Left renal pelvis (tissue), 4 donors: ENCODE measurements at places on chromosomes 12 and 14. TPM values are rescaled to one million over a fixed set of nuclear protein-coding genes. Genes with fewer than 3 reads are reported as not detected.

Gene GPRC5D
- 0.49 TPM for polyA plus RNA-seq

Gene SVOP
- polyA plus RNA-seq: 0.19 TPM

Gene RND1
- 2.5 TPM for polyA plus RNA-seq

Gene LMNTD1
- polyA plus RNA-seq: not detected

Gene PRH2
- polyA plus RNA-seq: 0.29 TPM

Gene TAS2R9
- not detected for polyA plus RNA-seq

DNA sequence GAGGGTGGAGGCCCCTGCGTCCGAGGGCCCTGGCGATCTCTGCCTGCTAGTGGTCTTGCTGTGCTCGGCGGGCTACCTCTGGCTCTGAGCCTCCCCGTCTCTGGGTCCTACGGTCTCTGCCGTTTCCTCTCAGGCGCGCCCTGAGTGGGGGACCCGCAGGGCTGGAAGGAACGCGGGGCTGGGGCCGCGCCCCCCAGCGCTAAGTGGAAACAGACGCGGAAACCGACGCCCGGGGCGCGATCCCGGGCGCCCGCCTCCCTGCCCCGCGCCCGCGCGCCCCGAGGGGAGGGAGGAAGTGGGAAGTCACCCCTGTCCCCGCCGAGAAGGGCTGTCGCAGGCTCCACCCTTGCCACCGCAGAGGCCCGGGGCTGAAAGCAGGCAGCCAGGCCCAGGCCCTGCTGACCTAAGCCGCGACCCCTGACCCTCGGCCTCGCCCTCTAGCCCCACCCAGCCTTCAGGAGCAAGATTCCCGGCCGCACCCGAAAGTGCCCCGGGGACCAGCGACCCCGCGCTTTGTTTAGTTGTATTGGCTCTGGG, 831 bp downstream of the CRIP1 start:
- no peak for DNase-seq

DNA sequence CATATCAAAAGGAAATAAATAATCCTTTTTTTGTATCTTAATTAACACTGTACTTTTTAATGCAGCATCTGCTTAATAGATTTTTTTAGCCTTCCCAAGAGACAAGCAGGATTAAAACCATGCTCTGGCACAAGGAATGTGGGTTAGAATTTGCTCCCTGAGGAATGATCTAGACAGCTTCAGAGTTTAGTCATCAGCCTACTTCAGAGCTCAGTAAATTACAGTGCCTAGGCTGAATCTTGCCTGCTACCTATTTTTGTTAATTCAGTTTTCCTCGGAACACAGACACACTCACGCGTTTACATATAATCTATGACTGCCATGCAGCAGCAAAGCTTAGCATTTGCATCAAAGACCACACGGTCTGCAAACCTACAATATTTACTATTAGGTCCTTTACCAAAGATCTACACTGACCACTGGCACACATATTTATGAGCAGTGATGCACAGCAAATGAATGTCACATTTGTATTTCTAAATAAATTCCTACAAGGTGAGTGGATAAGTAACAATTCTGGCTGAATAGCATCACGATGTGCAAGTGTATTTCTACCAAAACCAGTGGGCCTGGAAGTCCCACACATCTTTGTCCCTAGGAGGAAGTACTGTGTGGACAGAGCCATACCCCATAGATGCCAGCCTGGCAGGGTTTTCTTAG, 309.8 kb upstream of the TMEM132C start:
- no peak for DNase-seq

DNA sequence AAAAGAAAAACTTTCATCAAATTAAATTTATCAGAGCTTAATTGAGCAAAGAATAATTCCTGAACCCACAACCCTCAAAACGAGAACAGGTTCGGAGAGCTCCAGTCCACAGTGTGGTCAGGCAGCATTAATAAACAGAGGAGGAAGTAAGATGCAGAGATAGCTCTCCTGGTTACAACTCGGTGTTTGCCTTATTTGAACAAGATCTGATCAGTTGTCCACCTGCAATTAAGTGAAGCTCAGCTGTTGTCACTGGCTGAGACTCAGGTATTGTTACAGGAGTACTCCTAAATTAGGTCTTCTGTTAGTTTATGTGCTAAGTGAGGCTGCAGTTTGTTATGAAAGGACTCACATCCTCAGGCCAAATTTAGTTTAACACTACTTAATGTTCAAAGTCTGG, 451.4 kb upstream of the PDE3A start:
- DNase-seq: no peak

DNA sequence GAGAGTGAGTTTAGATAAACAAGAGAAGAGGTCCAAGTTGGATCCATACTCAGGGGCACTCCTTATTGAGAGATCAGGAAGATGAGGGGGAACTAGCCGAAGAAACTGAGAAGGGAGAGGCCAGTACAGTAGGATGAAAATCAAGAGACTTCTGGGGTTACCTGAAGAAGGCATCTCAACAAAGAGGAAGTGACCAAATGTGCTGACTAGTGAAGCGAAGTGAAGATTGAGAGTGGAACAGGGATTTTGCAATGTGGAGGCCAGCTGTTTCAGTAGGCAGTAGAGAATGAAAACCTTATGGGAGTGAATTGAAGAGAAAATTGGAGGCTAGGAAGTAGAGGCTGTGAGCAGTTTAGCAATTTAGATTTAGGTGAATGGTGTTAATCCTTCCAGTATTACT, 153.0 kb downstream of the SYNE2 start:
- DNase-seq: no peak

GRCh38 chr12:120748242-120748641, 22.6 kb downstream of the ACADS start:
- no peak for DNase-seq

DNA sequence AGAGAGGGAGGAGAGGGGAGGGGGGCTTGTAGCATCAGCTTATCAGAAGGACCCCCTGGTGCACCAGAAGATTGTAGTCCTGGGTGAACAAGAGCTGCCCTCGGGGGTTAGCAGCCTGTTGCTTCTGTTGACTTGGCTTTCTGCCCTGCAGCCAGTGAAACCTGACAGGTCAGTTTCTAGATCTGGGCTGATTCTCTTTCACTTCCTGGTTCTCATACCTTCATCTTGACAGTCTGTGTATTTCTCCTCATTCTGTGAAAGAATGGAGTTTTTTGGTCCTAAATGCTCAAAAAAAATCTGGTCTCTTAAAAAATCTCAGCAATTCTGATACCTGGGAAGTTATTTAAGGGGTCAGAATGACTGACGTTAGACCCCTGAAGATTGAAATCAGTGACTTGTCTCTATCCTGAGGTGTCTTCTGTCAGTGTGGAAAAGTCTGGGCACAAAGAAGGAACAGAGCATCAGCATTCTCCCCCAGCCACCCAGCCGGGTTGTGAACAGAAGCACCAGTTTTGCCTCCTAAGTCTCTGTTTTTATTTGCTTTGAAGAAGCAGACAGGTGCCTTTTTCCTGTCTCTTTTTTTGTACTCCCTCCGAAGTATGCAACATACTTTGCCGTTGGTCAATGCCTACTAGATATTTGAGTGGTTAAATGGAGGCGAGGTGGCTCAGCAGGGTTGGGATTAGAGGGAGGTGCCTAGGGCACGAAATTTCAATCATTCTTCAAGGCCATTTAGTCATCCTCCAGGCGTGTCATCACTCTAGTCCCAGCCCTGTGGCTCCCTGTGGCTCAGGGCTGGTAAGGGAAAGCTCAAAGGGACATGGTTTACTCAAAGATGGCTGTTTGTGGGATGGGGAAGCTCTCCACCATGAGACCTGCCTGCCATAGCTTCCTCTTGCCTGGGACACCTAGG, 24.0 kb downstream of the TTC9 start:
- no peak for DNase-seq

DNA sequence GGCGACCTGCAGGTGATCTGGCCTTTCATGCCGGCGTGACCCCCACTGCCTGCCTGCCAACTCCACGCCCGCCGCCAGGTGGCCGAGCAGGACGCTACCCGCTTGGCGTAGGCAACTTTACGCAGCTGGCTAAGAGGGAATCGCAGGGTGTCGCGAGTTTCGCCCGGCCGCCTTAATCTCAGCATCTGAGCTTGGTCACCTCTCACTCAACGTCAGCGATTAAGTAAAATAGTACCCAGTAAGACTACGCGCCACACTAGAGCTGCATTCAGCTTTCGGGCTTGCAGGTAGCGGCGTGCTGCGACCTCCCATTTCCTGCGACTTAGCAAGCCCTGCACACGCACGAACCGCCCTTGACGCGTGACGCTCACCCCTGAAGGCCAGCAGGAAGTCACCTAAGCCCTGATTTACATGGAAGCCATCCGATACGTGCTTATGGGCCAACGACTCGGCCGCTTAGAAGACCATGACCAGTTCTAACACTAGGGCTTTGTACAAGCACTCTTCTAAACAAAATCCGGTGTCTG, 33.2 kb downstream of the WBP11 start:
- DNase-seq: peak; percentile 73

GRCh38 chr14:67579040-67579439, 21.0 kb downstream of the PIGH start:
- no peak for DNase-seq

- DNase-seq: no peak
Observed at GRCh38 chr14:79332504-79333197, 878.7 kb downstream of the DIO2 start.

DNA sequence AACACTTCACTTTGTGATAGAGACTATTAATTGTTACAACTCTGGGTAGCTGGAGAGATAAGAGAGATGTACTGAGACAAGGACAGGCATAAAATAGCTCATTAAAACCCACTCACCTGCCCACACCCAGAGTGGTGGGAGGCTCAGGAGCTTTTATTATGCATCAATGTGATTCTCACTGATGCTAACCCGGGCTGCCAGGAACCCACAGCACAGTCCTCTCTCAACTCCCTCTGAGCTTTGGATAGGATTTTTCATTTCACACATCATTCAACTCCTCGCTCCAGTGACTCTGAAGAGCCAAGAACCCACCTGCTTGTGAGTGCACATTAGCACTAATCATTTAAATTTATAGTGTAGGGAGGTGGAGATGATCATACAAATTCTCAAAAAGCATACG, 827.9 kb downstream of the FLRT2 start:
- DNase-seq: no peak

DNA sequence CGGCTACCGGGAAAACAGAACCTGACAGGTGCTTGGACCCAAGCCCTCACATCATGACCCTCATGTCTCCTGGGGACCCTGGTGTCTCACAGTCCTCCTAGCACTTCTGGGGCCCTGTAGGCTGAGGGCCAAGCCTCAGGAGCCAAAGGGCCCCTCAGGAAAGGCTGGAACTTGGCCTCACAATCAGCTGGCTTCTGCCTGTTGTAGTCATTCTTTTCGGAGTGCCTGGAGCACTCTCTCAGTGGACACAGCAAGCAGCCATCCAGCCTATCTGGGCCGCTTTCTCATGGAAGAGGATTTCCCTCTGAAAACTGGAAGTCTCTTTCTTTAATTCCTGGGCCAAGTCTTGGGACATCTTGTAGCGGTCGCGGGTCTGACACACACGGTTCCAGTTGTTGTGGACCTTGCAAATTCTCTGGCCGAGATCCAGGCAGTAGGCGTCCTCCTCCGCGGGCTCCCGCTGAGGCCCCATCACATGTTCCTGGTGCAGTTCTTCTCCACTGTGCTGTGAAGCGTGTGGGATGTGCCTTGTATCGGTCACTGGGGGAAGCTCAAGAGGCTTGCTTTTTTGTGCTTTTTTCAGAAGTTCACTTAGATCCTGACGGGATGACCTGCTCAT, 169.3 kb downstream of the EMP1 start:
- no peak for DNase-seq

DNA sequence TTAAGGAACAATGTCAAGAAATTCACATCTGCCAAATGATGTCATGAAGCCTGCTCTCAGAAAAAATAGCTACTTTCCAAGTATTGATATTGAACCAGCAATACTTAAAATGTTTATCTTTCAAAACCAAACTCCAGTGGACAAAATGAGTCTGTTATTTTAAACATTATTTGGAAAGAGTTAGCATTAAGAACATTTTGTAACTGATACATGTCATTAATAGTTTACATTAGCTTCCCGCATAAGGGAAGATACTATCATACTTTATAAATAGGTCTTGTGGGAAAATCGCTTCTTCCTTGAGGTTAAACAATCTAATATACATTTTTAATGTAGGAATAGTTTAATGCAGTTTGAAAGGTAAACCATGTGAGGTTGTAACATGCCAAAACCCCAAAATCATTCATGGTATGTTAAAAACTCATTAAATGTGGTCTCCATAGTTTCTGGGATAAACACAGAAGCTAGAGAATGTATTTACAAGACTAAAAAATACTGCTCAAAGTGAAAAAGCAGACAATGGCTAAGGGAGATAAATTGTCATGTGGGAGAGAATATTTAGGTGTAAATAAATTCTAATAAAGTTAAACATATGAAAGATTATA, 73.4 kb upstream of the ATP2B1 start:
- DNase-seq: no peak

DNA sequence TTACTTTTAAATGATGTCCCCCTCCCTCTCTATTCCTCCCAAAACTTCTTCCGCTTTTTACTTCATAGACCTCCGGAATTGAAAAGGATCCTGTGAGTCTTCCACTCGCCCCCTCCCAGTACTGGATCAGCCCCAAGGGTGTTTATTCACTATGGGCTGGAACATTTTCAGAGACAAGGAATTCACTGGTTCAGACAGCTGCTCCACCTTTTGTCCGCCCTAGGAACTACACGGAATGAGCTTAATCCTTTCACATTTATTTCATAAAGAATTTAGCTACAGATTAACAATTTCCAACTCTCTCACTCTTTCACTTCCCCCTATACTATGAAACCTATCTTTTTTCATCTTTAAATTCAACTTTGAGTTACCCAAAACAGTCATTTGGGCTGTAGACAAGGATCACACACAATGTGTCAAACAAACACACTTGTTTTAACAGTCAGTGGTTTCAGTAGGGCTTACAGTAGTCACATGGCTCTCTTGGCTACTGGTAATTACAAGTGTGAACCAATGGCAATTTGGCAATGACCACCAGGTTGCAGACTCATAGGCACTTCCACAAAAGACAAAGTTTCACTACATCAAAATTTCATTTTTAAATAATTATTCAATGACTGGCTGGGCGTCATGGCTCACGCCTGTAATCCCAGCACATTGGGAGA, 20.6 kb downstream of the CNIH1 start:
- no peak for DNase-seq

DNA sequence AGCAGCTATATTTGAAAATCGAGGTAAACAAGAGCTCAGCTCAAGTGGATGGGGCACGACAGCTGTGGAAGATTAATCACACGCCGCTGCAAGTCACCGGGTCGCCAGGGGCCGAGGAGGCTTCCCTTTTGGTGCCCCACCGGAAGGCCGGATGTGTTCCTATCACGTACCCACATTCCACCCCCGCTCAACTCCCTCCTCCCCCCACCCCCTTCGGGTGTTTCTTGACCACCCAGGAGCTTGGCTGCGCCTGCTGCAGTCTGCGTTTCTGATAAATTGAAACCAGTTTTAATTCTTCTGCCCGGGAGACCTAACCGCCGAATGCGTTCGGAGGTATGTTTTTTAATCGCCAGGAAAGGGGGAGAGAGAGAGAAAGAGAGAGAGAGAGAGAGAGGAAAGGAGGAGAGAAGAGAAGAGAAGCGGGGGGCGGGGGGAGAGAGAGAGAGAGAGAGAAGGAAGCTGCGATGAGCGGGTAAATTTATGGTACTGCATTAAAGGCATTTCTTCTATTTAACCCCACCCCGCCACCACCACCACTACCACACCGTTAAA, 1.8 kb downstream of the SLC8A3 start:
- no peak for DNase-seq

- no peak for DNase-seq
Observed at GRCh38 chr12:42590330-42590934, 886 bp upstream of the PRICKLE1 start.

GRCh38 chr14:64971943-64972791, at the start of gene RAB15:
TSS of gene RAB15 (minus strand) at chr14:64972336. CDS start at chr14:64972076, 260 bp downstream.
- DNase-seq: no peak
